ENCODE measurements at places on chromosomes 12 and 14.

DNA sequence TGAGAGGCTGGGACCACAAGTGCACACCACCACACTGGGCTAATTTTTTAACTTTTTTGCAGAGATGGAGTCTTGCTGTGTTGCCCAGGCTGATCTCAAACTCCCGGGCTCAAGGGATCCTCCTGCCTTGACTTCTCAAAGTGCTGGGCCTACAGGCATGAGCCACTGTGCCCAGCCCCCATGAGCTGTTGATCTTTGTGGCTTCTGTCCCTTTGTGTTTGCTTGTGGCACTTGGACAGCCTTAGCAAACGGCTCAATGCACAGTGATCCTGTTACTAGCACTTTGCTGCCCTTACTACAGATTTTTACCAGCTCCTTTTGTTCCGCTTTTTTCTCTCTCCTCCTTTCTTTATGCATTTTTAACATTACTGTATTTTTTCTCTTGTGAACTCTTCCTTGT lies 25.3 kb upstream of the EVL start:
- DNase-seq, result no peak

- no peak for DNase-seq
Observed at GRCh38 chr12:119169150-119169549, 9.6 kb upstream of the HSPB8 start.

GRCh38 chr12:75190846-75191245 lies 18.8 kb downstream of the KCNC2 start:
- no peak for DNase-seq

- DNase-seq, result peak; percentile 40
Observed at GRCh38 chr14:53152184-53152886, 788 bp downstream of the DDHD1 start.

GRCh38 chr14:87629788-87630187 lies 363.2 kb downstream of the GALC start:
- DNase-seq, result no peak
